CD4-positive, CD25-positive, alpha-beta regulatory T cell (primary cell): ENCODE measurements at places on chromosomes 6 and 20.

- DNase-seq = no peak
Measured at GRCh38 chr6:91328241-91328640, 741.4 kb upstream of the MAP3K7 start.

GRCh38 chr6:73830119-73830518 is 134.1 kb downstream of the CD109 start:
- DNase-seq = no peak

- peak; percentile 2 for DNase-seq
Measured at GRCh38 chr6:68778356-68779020, 143.4 kb downstream of the ADGRB3 start.

DNA sequence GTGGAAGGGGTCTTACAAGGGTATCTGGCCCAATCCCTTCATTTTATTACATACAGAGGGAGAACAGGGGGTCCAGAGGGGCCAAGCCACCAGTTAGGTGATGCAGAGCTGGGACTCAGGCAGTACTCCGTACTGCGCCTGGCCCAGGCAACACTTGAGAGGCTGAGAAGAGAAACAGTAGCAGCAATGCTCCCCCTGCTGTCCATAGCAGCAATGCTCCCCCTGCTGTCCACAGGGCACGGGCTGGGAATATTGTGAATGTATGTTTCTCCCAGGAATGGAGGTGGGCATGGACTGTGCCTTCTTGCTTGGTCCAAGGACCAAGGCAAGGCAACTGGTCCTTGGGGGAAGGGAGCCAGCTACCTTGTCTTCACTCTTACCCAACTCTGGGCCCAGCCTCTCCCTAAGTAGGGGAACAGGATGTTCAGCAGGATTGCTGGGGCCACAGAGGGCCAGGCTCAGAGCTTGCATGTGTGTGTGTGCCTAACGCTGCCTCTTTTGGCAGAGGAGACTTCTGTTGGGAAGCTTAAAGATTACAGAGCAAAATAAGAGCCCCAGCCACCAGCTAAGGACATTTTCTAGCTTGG is 14.8 kb upstream of the FAM83C start:
- DNase-seq = peak; percentile 35

DNA sequence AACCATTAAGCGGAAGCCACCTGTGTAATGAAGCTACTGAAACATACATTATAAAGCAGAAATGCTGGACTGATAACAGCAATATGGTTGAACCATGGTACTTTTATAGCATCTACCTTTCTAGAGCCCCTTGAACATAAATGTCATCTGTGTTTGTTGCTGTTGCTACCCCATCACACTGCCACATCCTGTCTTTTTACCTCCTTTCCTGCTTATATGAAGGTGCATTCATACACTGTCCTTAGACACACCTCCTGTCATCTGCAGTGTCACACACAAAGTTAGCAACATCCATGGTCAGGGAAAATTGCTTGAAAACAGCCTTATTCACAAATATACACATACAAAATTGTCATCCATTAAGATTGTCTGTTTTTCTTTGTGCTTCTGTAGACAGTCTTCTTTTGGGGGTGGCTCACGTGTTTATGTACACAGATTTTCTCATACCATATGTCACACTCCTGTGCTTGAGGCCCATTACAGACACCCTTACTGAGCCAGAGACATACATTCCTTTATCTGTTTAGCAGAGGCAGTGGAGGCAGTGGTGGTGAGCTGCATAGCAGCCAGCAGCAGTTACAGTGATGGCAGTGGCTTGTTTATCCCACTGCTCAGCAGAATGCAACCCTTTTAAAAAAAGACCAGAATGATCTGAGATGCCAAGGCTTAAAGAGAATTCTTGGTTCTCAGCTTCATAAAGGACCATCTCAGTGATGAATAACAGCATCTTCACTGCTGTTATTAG is 25.9 kb downstream of the C6orf62 start:
- DNase-seq = no peak

DNA sequence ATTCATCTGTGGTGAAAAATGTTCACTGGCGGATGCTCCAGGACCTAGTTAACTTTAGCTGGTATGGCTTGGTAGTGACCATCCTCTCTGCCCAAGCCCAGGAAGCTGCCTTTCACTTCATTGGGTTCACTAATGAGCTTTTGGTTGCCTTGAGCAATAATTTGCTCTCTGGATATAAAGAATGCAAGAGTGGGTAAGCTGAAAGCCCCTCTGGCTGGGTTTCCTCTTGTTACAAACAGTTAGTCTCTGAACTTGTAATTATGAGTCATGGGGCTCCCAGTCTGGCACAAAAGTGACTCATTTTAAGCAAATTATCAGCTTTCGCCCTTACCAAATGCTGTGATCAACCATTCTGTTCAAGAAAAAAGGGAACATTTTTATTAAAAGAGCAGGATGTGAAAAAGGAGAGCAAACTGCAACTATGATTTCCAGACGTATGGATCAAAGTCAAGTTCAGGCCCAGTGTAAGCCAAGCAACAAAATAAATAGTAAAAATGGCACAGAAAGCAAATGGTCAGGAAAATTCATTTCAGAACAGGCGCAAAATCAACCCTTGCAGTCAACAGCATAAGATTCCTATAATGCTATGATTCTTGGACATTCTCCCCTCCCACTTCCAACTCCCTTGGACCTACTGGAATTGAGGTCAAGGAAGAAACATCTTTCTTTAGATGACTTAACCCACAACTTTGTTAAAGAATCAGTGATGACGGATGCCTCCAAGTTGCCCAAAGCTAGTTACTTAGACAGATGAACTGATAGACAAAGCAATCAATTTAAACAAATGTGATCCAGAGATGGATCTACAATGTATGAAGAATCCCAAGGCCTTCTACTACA is 130.0 kb upstream of the KCNK16 start:
- no peak for DNase-seq

DNA sequence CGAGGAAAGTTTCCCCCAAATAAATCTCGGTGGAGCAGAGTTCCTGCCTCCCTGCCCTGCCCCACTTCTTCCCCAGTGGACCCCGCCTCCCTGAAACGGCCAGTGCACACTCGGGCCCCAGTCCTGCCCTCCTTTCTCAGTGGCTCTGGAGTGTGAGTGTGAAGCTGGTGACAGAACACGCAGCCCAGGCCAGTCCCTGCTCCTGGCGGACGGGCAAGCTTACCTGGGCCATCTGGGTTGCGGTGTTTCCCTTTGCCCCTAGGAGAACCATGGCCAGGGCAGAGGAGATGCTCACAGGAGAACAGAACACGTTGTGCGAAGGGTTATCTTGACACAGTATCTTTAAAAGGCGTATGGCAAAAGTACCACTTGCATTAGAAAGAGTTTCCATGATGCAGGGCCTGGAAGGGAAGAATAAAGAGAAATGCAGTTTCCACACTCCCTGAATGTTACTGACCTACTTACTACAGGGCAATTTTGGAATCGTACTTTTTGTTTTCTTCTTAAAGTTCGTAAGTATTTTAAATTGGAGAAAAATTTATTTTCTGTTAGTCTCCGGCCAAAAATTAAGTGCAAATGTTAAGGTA is 2.8 kb downstream of the SERPINB9 start:
- DNase-seq = no peak

- peak; percentile 1 for DNase-seq
Measured at GRCh38 chr6:145813285-145814034, 1.1 kb downstream of the FBXO30 start.

GRCh38 chr6:158757753-158758090 is 61.4 kb downstream of the EZR start:
- DNase-seq = no peak

DNA sequence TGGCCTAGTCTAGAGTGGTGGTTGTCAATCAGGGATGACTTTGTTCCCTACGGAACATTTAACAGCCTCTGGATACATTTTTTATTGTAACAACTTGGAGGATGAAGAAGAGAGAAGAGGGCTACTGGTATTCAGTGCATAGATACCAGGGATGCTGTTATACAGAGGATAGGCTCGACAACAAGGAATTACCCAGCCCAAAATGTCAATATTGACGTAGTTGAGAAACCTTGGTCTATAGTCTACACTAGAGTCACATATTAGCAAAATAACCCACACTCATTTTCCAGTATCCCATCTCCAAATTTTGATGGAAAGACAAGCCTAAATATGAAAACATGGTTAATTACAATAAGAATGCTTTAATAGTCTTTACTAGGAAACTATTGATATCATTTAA is 195.1 kb downstream of the PKHD1 start:
- DNase-seq = no peak
